ENCODE measurements at places on chromosomes 5 and 9.

- no peak for DNase-seq
These were observed 56.9 kb upstream of the GGTA1 start for GRCh38 chr9:121556580-121556979.

GRCh38 chr5:51397996-51398395, 14.7 kb downstream of the ISL1 start:
- no peak for DNase-seq

DNA sequence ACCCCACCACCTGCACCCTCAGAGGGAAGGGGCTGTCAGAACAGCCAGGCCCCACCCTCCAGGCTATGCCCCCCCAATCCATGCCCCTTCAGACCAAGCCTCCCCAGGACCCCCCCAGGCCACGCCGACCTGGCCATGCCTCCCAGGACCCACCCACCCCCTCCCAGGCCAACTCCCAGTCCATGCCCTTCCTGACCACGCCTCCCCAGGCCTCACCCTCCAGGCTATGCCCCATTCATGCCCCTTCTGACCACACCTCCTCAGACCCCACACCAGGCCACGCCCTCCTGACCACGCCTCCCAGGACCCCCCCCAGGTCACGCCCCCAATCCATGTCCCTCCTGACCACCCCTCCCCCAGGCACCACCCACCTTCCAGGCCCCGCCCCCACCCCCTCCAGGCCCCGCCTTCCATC, 27.6 kb downstream of the TPPP start:
- DNase-seq: no peak

DNA sequence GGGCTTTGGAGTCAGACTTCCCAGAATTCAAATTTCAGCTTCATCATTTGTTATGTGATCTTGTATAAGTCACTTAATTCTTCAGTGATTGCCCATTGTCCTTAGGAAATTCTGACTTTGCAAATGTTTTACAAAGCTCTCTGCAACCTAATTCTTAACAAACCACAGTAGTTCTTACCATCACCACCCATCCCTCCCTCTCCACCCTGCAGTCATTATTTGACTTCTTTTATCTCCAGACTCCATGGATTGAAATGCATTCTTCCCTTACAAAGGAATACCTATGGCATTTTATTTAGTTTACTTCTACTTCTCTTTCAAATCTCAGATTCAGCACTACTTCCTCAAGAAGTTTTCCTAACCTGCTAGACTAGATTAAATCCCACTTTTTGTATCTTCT, 23.1 kb downstream of the SHLD3 start:
- DNase-seq: no peak

DNA sequence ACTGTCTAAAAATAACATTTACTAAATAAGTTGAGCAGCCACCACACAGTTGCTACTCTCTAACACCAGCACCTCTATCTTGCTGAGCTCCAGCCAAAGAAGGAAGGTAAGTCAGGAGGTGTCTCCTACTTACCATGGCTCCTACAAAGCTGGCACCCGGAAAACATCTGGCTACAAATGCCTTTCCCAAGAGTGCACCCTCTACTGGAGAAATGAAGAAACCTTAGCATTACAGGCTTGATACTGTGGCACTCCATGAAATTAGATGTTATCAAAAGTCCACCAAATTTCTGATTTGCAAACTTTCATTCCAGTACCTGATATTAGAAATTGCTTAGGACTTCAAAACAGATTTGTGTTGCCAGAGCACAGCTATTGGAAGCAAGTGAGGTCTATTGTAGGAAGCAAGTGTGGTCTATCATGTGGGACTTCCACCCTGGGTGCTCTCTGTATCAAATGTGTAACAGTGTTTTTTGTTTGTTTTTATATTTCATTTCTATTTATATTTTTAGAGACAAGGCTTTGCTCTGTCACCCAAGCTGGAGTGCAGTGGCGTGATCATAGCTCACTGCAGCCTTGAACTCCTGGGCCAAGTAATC, 25.7 kb upstream of the RFK start:
- DNase-seq: no peak

DNA sequence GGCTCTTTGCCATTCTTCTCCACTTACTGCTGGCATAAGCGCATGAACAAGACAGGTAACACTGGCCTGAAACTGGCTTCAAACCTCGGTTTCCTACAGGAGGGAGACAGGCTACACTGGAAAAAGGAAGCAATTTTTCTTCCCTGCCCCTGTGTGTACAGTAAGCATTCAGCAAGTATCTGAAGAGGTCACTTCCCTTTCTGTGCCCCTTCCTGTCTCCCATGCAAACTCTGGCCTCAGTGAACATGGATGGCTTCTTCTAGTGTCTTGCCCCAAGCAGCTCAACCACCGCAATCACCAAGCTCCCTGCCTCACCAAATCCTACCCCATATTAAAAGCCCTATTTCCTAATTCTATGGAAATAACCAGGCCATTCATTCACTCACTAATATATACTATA, 42.4 kb downstream of the SERINC5 start:
- peak; percentile 4 for DNase-seq

GRCh38 chr5:167348251-167348926, 943.1 kb upstream of the WWC1 start:
- DNase-seq: no peak

DNA sequence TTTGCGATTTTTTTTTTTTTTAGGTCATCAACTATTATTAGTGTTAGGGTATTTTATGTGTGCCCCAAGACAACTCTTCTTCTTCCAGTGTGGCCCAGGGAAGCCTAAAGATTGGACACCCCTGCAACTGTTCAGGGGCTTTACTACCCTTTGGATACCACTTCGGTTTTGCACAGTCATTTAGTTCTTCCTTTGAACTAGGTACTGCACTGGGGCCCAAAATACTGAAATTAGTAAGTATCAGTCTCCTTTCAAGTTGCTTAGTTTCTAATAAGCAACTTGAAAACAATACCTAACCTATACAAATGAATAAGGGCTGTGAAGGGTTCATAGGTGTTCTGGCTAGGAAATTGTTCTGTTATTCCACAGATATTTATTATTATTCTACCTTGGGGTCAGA, 45.3 kb downstream of the CWC27 start:
- DNase-seq: no peak

GRCh38 chr5:1743769-1744085, 55.9 kb downstream of the MRPL36 start:
- DNase-seq: no peak

GRCh38 chr5:168917947-168918600, 338.9 kb upstream of the PANK3 start:
- DNase-seq: no peak
